ENCODE measurements at places on chromosomes 1 and 21.

DNA sequence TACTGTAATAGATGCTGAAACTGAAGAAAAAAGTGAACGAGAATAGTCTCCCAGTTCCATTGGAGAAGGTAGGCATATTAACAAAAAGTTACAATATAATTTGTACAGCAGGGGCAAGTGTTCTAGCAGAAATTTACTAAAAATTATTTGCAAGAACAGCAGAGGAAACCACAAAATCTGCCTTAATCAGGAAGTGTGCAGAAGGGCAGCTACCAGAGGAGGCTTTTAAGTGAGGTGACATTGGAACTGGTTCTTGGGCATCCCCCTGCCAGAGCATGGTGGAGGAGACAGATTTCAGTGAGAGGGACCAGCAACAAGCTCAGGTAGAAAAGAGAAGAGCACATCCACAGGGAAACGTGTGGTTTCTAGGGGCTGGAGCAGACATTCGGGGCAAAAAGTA lies 279.3 kb upstream of the CAMK1G start:
- no peak for DNase-seq

GRCh38 chr1:45334308-45335245 lies 5.4 kb upstream of the TOE1 start:
- no peak for DNase-seq

DNA sequence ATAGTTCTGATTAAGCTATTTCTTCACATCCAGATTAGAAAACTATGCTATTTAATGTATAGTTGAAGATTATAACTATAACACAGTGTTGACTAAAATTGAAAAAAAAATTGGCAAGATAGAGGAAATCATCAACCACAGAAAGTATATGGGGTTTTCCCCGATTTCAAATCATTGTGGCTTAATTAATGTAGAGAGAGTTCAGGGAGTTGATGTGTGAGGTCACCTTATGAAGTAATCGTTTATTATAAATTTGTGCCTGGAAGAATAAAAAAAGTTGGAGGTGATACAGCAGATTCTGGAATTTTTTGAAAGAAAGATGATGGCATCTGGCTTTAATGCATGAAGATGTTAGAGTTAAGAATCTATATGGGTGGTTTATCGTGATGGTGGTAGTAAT lies 84.3 kb downstream of the PTGS2 start:
- no peak for DNase-seq

DNA sequence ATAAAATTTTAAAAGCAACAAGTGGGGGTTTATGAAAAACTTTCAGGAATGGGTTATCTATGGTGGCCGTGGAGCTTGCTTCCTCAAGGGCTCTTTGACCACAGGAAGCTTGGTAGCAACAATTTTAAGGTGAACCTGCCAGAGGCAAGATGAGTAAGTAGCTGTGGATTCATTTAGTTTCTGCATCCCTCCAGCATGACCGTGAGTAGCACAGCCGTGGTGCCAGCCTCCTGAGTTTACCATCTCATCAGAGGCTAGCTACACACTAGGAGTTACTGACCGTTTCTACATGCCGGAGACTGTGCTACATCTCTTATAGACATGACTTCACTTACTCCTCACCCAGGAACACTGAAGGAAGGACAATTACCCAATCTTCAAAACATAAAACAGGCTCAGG lies 30.1 kb upstream of the PLEKHG5 start:
- DNase-seq, result no peak

- DNase-seq, result no peak
Observed at GRCh38 chr1:87563211-87563610, 234.5 kb downstream of the LMO4 start.

GRCh38 chr21:17859661-17860060 lies 40.5 kb upstream of the C21orf91 start:
- no peak for DNase-seq

All from AG04449 (cell line).